ENCODE measurements at places on chromosomes 7 and 10.

DNA sequence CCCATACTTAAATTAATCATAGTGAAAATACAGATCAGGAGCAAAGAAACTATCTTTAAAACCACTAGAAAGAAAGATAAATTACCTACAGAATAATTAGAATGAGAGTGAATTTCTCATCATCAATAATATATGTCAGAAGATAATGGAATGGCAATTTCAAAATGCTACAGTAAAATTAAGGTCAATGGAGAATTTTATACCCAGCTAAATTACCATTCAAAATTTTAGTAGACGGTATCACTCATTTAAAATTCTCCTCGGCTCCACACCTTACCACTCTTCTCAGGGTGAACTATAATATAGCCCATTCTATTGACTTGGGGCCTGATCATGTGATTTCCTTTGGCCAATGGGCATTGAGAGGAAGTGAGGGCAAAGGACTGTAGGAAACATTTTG lies 192.5 kb upstream of the TCERG1L start:
- DNase-seq: no peak

DNA sequence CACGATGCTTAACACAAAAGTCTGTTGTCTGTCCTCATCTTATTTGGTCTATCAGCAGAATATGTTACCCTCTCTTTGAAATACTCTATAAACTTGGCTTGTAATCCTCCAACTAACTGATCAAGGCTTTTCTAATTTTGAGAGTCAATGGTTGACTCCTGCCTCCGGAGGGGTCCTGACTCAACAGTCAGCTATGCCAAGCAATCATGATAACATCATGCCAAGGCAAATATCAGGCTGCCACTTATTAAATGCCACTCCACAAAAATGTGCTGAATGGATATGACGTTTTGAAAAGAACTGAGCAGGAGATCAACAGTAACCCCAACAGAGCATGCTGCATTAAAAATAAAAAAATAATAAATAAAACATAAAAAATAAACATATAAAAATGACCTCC lies 116.1 kb downstream of the PARD3 start:
- peak; percentile 91 for DNase-seq

DNA sequence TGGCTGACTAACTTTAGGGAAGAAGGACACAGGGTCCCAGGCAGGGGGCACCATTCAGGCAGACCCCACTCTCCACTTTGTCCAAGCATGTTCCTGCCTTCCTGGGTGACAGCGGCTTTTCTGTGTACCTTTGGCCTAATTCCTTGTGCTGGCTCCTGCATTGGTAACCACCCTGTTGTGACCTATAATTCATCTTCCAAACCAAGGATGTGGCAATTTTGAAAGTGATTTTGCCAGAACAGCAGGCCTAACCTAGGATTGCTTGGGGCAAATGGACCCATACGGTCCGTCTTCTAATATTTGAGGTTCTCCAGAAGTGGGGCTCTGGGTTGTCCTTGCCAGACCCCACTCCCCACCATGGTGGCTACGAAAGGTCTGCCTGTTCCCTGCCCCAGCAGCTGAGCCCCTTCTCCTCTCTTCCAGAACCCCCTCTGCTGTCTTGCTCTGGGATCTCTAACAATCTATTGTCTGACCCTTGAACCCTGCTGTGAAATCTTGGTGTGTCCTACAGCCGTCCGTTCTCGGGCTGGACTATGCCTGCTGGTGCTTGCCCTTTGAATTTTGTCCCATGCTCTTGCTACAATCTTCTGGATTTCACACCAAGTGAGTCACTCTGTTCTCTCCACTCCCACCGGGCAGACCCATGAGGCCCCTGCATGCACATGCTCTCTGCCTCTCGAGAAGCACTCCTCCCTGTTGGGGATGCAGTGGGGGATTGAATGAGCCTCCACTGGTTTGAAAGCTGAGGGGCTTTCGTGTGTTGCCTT lies 316.0 kb downstream of the CXCL12 start:
- DNase-seq: no peak

DNA sequence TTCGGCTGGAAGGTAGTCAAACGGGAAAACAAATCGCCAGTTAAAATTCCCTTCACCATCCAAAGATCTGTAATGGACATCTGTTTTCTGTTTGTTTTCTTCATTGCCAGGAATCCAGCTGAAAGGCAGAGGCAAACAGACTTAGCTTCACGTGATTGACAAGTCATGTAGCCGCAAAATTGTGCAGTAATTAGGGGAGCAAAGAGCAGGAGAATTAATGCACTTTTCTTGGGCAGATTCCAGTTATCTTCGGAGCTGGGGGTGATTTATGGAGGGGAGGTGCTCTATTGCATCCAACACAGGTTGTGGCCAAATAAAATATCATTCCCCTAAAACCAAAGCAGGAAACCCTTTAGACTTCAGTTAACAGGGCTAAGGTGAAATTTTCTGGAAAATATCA lies 162.2 kb downstream of the MYOF start:
- no peak for DNase-seq

DNA sequence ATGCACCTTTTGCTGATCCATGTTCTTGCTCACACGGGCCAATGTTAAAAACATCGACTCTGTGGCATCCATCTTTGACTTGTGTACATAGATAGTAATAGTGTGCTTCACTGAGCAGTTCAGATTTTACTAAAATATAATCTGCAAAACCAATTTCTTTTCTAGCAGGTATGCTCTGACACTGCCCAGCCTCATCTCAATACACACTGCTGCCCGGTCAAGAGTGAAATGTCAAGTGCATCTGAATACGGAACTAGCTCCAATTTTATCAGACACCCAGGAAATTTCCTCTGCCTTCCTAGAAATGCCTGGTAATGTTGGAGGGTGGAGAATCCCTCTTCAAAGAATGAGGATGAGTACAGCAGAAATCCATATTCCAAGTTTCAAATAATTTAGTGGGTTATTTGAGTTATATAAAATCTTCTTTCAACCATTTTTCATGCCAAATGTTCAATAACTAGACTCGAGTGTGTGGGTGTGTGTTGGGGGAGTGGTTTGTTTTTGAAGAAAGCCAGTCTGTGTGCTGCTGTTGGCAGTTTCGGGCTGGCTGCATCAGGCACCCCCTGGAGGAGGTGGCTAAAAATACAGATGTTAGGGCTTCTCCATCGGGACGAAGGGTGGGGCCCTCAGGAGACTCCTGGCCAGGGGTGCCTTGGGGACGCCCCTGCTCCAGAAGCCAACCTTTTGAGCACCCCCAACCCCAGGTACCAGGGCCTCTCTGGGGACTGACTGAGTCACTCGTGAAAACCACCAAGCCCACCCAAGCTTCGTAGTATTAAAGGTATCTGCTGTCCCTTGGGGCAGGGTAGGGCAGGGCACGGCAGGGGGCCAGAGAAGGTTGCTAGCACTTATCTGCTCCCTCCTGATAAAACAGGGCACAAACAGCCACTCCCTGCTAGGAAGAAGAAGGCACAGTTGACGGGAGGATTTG lies 15.4 kb downstream of the CTBP2 start:
- DNase-seq: peak; percentile 46

GRCh38 chr10:121290674-121291073 lies 307.6 kb downstream of the FGFR2 start:
- DNase-seq: no peak

- DNase-seq: peak; percentile 94
Observed at GRCh38 chr7:130278860-130279259, 12.2 kb downstream of the CPA2 start.

DNA sequence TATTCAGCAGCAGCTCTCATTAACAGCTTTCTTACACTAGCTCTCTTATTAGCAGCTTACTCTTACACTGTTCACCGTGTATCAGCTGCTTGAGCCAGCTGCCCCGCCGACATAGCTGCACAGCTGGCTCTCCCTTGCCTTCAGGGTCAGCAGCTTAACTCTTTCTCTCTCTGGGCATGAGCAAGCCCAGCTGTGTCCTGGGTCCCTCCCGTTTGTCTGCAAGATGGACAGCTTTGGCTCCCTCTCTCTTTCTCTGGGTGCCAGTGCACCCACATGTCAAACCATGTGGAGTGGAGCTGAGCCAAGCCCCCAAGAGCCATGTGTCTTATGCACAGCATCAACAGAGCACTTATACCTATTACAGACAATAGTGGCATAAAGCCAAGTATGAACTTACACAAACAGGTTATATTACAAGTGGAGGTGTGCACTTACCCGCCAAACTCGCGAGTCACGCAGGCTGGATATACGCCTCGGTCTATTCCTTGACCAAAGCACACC lies 35.7 kb upstream of the MTPAP start:
- DNase-seq: peak; percentile 43

- DNase-seq: no peak
Observed at GRCh38 chr10:106311590-106311989, 852.9 kb downstream of the SORCS1 start.

GRCh38 chr7:50321487-50322067 lies 17.1 kb downstream of the IKZF1 start:
- DNase-seq: no peak

GRCh38 chr7:5501465-5501864 lies 77.8 kb upstream of the TNRC18 start:
- DNase-seq: no peak

GRCh38 chr7:149686449-149686848 lies 86.9 kb downstream of the ZNF467 start:
- DNase-seq: no peak

DNA sequence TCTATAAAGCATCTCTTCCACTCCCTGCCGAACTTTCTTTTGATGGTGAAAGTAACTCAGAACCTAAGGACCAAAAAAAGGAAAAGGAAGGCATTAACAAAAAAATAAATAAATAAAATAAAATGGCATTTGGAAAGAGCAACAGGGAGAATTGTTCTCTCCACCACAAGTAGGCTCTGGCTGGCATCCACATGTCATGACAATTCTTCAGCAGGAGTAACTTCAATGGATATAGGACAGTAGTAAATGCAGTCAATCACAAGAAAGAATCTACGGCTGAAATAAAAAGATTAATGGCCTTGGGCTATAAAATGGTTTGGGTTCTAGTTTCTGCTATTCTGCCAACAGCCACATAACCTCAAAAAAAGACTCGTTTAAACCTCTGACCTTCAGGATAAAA lies 23.9 kb downstream of the NCAPG2 start:
- no peak for DNase-seq

DNA sequence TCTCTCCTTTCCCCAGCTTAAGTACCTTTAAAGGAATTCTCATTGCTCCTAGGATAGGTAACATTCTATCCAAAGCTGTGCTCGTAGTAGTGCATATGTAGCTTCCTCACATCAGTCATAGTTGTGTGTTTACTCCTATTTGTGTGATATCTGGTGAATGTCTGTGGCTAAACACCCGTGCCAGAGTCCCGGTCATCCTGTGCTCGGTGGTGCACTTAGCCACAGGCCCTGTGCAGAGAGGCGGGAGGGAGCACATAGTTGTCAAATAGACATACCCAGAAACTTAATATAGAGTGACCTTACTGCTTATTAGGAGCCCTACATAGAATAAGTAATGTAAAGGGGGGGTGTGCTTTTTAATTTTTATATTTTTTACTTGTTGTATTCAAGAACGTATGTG lies 76.6 kb downstream of the RBM33 start:
- DNase-seq: no peak

- DNase-seq: peak; percentile 37
Observed at GRCh38 chr7:924541-925231, 29.8 kb downstream of the ADAP1 start.

DNA sequence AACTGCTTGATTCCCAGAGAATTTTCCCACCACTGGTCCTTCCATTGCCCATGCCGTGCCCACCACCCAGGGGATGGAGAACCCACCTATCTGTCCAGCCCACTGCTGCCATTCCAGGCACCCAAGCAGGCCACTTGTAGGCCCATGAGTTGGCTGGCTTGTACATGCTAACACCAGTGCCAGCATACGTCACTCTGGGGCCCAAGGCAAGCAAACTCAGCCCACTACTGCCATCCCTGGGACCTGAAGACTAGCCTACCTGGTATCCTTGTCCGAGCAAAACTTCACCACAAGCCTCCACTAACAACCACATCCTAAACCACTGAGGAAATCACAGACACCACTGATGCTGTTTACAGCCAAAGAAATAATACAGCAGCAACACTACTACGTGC lies 44.7 kb upstream of the CDK6 start:
- DNase-seq: no peak

DNA sequence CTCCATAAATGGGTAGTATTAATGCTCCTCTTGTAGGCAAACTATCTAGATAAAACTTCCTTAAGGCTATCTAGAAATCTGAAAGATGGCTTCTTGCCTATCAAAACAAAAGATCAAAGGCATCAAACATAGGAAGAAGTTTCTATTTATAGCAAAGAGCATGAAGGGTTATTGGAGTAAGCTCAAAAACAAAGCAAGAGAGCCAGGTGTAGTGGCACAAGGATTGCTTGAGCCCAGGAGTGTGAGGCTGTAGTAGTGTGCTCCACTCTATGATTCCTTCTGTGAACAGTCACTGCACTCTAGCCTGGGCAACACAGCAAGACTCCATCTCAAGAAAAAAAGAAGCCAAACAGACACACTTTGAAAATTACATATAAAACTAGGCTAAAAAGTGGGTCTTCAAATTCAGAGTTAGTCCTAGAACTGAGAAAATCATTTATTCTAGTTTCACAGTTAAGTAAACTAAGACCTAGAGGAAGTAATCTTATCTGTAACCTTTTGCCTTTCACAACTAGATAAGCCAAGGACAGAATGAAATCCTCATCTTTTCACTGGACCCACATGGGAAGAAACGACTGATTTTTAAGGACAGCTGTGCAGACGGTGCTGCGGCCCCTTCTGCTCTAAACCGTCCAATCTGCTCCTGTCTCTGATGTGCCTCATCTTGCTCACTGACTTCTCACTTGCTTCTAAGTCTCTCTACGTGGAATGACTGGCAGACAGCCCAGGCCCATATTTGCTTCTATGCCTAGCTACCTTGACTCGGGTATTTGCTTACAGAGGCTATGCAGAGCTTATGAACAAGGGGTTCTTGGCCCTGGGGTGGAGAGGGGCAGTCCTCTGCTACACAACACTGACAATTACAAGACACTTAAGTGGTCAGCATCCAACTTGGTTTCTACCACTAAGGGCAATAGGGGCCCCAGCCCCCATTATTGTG lies 50.0 kb downstream of the ESYT2 start:
- no peak for DNase-seq

- DNase-seq: peak; percentile 8
Observed at GRCh38 chr10:132142396-132143161, 44.2 kb upstream of the DPYSL4 start.

- DNase-seq: no peak
Observed at GRCh38 chr7:35983626-35984025, 169.4 kb upstream of the EEPD1 start.

- no peak for DNase-seq
Observed at GRCh38 chr7:155974186-155974897, 162.1 kb upstream of the SHH start.

DNA sequence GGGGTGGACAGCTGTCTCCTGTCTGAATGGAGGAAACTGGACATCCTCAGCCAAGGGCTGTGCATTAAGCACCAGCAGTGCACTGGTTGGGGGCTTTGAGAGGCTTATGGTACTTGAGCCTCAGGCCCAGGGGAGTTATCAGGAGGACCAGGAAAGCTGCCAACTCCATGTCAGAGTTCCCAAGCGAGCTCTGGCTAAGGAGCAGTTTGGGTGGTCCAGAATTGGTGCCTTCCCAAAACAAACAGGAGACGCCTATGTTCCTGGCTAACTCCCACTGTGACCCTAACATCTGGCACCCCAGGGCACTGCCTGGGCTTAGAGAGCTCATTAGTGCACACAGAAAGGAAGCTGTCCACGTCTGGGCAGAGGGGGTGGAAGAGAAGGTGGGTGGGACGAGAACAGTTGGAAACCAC lies 408.6 kb upstream of the NPVF start:
- DNase-seq: peak; percentile 21

- DNase-seq: peak; percentile 89
Observed at GRCh38 chr7:88337572-88337971, 30.9 kb upstream of the STEAP4 start.
